ENCODE measurements at places on chromosomes 11 and 22. TPM values are rescaled to one million over a fixed set of nuclear protein-coding genes. Genes with fewer than 3 reads are reported as not detected.

DNA sequence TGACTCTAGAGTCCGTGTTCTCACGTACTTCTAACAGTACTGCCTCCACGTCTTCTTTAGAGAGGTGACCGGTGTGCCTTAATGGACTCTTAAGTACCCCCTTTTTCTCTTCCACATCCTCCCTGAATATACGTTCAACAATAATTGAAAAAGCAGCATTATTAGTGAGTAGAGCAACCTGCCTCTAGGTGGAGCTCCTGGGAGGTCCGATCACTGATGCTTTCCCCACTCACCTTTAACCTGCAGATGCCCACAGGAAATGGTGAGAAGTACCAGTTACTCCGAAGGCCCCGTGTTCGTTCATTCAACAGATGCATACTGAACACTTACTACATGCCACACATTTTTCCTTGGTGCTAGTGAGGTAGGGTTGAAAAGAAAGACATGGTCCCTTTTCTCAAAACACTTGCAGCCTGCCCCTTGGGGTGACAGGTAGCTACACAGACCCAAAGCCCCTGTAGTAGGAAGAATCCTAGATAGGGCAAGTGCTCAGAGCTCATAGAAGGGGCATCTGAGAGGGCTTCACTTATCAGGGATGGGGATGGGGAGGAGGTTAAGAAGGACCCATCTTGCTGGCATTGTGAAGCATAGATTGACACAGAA is 72.7 kb downstream of the FEZ1 start:
- no peak for DNase-seq

DNA sequence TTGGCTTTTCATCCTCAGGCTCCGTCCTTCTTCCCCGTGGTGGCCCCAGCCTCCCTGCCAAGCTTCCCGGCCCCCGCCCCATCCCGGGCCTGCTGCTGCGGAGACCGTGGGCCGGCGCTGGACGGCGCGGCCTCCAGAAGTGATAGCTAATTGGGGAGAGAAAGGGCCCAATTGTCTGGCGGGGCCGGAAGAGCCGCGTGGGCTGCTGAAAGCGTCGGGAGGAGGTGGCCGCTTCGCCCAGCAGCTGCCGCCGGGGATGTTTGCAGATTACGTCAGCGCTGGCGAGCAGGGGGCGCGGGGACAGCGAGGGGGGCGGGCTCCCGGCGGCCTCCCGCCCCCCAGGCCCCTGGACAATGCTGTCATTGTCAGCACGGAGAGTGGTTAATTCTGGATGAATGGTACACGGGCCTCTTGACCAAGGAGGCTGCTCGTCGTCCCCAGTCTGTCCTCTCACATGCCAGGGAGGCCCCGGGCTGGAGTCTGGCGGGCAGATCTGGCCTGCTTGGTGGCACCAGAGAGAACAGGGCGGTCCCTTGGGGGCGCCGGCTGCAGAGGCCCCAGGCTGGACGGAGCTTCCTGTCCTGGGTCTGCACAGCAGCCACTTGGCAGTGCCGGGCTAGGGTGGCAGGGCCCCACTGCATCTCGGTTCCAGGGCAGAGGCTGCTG is 1.6 kb downstream of the SMIM38 start:
- DNase-seq: no peak

- no peak for DNase-seq
Measured at GRCh38 chr11:86804951-86805350, 4.6 kb downstream of the PRSS23 start.

DNA sequence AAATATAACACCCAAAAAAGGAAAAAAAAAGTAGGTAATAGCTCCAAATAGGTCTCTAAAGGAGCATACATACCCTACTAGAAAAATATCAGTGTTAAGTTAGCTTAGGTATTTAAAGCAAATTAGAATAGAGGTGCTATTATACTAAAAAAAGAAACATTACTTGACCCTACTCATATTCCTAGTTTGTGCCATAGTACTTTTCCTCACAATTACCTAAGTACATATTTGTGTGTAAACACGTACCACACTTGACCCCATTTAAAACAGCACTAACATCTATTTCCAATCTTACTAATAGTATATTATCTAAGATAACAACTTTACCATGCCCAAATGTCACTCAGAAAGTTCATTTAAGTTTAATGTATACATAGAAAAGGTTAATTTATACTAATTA is 57.7 kb downstream of the PICALM start:
- DNase-seq: no peak

DNA sequence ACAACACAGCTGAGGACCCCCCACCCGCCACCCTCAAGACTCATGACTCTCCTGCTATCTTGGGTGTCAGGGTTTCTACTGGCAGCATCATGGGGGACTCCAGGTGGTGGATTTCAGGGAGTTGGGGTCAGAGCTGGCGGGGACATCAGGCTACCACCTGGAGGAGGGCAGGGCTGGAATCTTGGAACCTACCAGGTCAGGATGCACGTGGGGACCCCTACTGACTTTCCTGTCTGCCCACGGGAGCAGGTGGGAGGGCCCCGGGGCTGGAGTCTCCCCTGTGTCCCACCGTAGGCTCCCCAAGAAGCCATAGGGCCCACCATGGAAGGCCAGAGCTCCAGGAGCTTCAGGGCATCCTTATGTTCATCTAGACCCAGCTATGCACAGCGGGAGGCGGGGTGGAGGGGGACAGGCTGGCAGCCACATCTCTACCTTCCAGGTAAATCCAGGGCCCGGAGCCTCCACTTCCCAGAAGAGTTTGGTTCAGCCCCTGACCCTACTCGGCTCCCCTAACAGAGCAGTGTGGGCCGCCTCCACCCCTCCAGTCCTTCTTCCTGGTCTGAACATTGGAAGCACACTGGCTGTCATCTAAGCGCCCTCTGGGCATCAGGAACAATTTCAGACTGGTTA is 10.0 kb downstream of the SLC37A2 start:
- no peak for DNase-seq

GRCh38 chr11:119490253-119491006 is 67.5 kb upstream of the THY1 start:
- DNase-seq: no peak

Gene MYOD1
- total RNA-seq: not detected

GRCh38 chr22:37316875-37317371 is 34.6 kb downstream of the CYTH4 start:
- DNase-seq: no peak

DNA sequence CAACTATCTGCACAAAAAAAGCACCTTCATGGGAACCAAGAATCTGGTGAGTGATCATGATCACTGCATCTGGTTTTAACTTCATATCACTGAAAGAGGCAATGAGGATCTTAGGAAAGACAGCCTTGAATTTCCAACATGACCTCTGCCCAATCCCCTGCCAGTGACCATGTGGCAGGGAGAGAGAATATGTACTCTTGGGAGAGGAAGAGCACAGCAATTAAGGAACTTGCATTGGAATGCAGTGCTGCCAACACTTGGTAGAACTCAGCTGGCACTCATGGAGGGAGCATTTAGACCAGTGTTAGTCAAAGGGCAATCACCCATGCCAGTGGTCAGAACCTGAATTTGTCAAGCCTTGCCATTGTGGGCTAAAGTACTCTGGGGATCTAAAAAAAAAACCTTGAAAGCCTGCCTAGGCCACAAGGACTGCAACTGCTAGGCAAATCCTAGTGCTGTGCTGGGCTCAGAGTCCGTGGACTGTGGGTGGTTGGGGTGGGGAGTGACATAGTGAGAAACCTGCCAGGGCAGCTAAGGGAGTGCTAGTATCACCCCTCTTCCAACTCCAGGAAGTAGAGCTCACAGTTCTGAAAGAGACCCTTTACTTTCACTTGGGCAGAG is 23.1 kb downstream of the JRKL start:
- no peak for DNase-seq

DNA sequence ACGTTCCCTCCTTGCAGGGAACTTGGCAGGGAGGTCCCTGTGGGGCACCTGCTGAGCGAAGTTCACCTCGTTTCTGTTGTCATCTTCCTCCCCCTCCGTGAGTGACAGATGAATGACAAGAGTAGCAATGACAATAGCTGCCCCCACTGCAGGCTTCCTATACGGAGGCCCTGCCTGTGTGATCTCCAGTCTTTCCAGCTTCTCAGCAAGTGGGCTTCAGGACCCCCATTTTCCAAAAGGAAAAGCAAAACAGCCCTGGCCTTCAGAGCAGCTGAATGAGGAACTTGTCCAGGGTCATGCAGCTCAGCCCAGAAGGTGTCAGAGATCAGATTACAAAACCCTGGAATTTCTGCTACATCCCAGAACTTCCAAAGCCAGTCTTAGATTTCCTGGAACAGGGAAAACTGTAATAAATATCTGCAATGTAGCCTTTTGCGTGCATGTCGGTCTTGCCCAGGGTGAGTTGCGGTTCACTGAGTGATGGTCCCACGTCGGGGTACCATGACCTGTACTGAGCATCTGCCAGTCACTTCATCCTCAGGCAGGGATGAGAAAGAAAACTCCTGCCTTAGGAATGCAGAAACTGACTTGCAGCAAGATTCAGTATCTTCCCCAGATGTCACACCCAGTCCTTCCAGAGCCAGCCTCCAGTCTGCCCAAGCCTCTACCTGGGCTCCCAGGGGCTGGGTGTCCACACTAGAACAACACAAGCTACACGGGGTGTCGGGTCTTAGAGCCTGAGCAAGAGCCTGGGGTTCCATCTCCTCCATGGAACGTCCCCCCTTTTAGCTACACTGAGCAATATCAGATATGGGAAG is 1457.0 kb downstream of the BRD1 start:
- DNase-seq: no peak

Gene SAA1
- total RNA-seq: 8.0 TPM

GRCh38 chr11:40306938-40307548 is 1152.4 kb downstream of the LRRC4C start:
- no peak for DNase-seq

DNA sequence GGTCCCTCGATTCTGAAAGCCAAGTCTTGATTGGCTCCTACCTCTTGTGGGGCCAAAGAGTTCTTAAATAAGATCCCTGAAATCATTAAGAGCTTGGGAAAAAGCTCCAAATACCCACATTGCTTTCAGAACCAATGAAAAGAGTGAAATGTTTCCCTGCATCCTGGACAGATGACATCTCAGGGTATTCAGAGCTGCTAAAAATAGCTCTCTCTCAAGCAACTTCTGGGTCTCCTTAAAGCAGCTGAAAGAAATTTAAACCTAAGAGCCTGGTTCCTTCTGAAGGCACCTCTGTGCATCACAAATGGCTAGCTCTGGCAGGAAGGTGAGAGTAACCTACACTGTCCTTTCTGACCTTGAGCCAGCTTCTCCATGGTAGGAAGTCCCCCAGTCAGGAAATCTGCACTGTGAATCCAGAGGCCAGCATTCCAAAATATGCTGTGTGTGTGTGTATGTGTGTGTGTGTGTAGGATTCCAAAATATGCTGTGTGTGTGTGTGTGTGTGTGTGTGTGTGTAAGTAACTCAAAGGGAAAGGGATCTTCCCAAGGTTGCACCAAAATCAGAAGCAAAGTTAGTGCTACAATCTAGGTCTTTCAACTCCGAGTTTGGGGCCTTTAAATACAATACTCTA is 50.1 kb downstream of the RELT start:
- DNase-seq: no peak

- DNase-seq: no peak
Measured at GRCh38 chr11:36073411-36074203, 129.7 kb downstream of the LDLRAD3 start.

- no peak for DNase-seq
Measured at GRCh38 chr22:43066134-43066533, 23.1 kb downstream of the TTLL1 start.

- DNase-seq: no peak
Measured at GRCh38 chr11:31956310-31956709, 134.6 kb upstream of the RCN1 start.

- peak; percentile 60 for DNase-seq
Measured at GRCh38 chr22:33922349-33922681, 2.0 kb upstream of the LARGE1 start.

DNA sequence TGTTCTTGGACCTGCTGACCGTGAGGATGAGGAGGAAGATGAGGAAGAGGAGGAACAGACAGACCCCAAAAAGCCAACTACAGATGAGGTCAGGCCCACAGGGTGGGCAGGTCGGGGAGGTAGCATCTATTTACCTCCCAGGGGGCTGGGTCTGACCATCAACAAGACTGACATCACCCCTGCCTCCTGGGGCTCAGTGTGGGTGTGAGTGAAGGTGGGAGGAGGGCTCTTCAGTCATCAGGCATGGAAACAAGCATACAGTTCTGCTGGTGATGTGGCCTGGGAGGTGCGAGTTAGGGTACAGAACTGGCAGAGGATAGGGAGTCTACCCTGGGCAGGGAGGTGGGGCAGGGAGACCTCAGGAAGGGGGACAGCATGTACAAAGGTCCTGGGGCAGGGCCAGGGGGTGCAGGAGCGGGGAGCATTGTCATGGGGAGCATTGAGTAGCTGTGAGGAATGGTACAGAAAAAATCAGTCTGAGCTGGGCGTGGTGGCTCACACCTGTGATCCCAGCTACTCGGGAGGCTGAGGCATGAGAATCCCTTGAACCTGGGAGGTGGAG is 8.9 kb downstream of the PLCB3 start:
- no peak for DNase-seq

Gene TCN1
- not detected for total RNA-seq

DNA sequence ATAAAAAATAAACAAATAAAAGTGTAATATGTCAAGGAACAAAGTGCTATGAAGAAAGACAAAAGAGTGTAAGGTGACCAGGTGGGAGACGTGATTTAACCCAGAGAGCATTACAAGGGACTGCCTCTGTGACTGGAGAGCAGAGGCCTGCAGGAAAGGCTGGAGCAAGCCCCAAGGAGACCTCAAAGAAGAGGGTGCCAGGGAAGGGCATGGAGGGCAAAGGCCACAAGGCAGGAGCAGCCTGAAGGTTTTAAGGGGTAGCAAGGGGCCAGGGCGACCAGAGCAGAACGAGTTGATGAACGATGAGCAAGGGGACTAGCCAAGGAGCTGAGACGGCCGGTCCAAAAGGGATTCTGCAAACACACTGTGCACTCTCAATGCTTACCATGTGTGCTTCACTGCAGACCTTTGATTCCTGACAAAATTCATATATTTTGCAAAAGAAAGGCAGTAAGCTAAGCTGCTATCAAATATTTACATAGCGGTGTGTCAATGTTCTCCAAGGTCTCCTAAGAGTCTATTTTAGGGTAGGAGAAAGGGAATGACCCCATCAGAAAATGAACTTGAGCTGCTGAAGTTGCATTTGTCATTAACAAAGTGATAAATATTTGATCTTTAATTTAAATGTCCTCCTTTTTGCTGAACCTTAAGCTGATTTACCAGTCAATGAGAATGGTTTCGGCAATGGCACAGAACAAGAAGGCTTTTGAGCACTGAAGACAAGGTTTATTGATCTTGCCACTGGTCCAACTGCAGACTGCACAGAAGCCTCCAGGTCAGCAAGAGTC is 50.5 kb downstream of the SMCO4 start:
- DNase-seq: no peak

DNA sequence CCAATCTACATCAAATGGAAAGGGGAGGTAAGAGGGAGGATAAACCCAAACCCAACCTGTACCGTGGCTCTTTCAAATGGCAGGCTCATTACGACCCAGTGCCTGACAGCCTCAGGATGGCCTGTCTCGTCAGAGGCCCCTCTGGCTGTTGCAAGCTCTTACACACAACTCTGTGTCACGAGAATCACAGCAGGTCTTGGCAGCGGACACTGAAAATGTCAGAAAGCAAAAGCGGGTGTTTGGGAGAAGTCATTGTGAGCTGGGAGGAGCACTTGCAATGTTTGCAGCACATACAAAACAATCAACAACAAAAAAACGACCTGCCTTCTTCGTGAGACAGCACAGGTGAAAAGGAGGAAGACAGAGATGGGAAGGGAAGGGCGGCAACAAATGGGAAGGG is 248.1 kb downstream of the OPCML start:
- no peak for DNase-seq

Gene SCARF2
- 1.2 TPM for total RNA-seq

- DNase-seq: peak; percentile 70
Measured at GRCh38 chr11:120186774-120187591, 23.8 kb upstream of the OAF start.

Gene DAGLA
- total RNA-seq: 11.9 TPM

- no peak for DNase-seq
Measured at GRCh38 chr11:129636926-129637325, 178.7 kb upstream of the TMEM45B start.

Gene RAD9A
- total RNA-seq: 39.3 TPM
